Glomerular endothelial cell (primary cell): ENCODE measurements at places on chromosomes 11 and 22. TPM values are rescaled to one million over a fixed set of nuclear protein-coding genes. Genes with fewer than 3 reads are reported as not detected.
A peak's percentile ranks its signal among the peaks of the same experiment; 100 is the strongest.

GRCh38 chr22:19992481-19992911, 24.1 kb downstream of the ARVCF start:
- no peak for DNase-seq

DNA sequence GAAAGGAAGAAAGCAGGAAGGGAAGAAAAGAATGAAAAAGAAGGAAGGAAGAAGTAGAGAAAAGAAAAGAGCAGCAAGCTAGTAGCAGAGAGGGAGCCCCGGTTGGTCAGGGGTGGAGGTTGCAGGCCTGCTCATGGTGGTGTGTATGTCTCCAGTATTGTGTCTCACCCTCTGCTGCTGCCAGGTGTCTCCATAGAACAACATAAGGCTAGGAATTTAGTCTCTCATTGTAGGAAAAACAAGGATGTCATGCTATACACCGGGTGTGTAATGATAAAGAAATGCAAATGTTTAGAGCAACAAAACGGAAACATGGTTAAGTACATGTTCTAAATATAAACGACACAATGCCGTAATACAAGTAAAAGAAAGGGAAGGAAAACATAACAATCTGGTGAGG, 342.5 kb downstream of the NTM start:
- no peak for DNase-seq

DNA sequence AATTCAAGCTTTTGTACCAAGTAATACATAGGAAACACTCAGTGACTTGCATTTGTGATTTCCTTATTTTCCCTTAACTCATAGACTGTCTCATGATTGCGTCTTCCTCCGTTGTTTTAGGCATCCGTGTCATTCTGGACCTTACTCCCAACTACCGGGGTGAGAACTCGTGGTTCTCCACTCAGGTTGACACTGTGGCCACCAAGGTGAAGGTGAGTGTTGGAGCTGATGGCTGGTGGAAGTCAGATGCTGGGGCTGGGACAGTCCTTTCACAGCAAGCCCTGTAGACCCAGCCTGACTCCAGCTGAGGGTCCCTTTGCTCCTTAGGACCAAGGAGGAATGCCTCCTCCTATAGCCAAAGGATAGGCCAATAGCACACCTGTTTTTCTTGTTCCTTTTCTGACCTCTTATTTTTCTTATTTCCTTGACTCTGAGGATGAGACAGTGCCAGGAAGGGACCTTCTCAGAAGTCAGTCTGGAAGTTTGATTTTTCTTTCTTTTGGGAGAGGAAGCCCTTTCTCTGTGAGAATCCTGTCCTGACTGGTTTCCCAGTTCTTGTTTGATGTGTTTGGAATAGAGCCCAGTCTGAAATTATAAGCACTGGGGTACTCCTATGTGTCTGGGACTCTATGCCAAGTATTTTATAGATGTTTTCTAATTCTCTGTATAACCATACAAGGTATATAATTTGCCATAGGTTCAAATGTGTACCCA, 2.2 kb downstream of the SLC3A2 start:
- no peak for DNase-seq

GRCh38 chr11:110176366-110177085, 83.3 kb downstream of the ZC3H12C start:
- no peak for DNase-seq

- no peak for DNase-seq
Measured at GRCh38 chr11:92776676-92777075, 192.8 kb upstream of the MTNR1B start.

- no peak for DNase-seq
Measured at GRCh38 chr11:45278714-45279113, 7.4 kb downstream of the SYT13 start.

- no peak for DNase-seq
Measured at GRCh38 chr22:37187552-37187890, 526 bp downstream of the C1QTNF6 start.

DNA sequence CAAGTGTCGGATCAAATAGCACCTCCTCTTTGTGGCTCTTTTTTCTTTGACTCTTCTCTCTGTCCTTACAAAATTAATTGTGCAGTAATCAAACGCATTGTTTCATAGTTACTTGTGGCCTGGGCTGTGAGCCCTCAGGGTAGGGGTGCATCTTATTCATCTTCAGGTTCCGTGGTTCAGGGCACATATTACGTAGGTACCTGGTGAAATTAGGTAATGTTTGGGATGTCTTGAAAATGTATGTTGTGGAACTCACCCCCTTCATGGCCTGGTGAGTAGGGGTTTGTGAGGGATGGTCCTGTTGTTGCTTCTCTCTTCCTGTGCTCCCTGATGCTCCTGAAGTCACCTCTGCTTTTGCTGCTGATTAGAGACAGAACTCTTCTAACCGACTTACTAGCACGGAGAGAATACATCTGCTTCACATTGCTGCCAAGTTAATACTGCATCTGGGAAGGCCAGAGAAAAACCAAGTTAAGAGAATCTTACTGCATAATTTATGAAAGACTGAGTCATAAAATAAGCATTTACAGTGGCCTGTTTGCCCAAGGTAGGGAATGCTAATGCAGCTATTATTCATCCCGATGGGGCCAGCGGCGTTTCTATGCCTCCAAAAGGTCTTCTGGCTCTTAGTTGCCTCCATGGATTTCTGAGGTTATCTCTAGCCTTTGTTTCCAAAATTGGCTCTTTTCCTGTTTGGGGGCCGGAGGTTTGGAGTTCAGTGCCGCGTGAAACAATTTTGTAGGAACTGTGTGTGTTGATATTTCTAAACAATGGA, 66.9 kb downstream of the TBC1D22A start:
- DNase-seq, result peak; percentile 33

DNA sequence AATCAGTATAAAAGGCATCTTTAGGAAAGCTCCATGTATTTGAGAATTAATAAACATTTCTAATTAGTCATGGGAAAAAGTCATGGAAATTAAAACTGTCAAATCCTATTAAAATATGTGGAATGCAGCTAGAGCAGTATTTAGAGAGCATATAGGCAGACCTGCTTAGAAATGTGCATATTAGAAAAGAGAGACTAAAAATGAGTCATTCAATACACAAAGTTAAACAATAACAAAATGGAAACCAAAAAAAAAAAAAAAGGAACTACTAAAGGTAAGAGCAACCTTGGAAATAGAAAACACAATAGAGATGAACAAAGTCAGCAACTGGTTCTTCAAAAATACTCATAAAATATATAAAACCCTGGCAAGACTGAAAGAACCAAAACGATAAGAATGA, 59.7 kb upstream of the RASSF10 start:
- no peak for DNase-seq

- no peak for DNase-seq
Measured at GRCh38 chr22:40033586-40034380, 39.0 kb downstream of the FAM83F start.

DNA sequence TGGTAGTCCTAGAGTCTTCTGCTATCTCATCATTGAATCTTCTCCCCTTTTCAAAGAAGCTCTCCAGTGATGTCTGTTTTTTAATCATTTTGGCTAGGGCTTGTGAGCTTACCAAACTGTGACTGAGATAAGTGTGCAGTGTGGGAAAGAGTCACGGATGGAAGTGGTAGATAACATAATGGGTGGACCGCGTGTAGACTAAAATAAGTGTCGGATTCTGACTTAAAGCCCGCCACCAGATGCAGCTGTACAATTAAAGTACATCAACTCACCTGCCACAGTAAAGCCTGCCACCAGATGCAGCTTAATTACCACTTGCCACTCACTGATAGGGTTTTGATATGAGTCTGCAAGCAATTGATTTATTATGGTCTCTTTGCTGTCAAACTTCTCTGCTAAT, 581.5 kb downstream of the LRRC4C start:
- DNase-seq, result no peak

OR4C15 gene
- total RNA-seq, result not detected in 2 replicates

FXYD6 gene
- total RNA-seq, result 16.4 and 20.0 TPM in 2 replicates

ARHGAP20 gene
- 0.29 and 0.70 TPM in 2 replicates for total RNA-seq

NDUFS8 gene
- total RNA-seq, result 197 and 240 TPM in 2 replicates

ELFN2 gene
- 3.2 and 5.0 TPM in 2 replicates for total RNA-seq

OR2AG2 gene
- total RNA-seq, result 0.15 and 0.18 TPM in 2 replicates

DEPDC7 gene
- total RNA-seq, result 0.99 and 2.0 TPM in 2 replicates

SMIM35 gene
- 0.12 TPM in 1 of 2 replicates, not detected in the other for total RNA-seq
